Stimulated activated CD4-positive, alpha-beta T cell treated with anti-CD3 and anti-CD28 coated beads, Interleukin-1b, Interleukin-23, amount 100 ng/mL, for 48 hours (primary cell): ENCODE measurements at places on chromosomes 2 and 18.

- no peak for DNase-seq
Observed at GRCh38 chr2:101374821-101375561, 12.3 kb downstream of the CREG2 start.

GRCh38 chr18:35578481-35578880, 3.1 kb upstream of the GALNT1 start:
- no peak for DNase-seq

DNA sequence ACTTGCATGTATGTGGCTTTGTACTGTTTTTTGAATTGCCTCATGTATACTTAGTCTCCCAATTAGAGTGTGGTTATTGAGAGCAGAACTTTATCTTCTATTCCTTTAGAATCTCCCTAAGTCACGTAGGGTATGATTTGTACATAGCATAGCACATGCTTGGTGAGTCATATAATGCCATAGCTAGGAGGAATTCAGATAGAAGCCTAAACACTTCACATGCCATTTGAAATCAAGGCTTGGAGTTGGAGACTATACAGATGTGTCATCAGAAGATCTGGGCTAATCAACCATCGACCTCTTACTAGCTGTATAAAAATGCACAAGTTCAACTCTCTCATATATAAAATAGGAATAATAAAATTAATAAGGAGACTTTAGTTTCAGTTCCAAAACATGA, 222.6 kb upstream of the ST6GAL2 start:
- DNase-seq, result no peak

DNA sequence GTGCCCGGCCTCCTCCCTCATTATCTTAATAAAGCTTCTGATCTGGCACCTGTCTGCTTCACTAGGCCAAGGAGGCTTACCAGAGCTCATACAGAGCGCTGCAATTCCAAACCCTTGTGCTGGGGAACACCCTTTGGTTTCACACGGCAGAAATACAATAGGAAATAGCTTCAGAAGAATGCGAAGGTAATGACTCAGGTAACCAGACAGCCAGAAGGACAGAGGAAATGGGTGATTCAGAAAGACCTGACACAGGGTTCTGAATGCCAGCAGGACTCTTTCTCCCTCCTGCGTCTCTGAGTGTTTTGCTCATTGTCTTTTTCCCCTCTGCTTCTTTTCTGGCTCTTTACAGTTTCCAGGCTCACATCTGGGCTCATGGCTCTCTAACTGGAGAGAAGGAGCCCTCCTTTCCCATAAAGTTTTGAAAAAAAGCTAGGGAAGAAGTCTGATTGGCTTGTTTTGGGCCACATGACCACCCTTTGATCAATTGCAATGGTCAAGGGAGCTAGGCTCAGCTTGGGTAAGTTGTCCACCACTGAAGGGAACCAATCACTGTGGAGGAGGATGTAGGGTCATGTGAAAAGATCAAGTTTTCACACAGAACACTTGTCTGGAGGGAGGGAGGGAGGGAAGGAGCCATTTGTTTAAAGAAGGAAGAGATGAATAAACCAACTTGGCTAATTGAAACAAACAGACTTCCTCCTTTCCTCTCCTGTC, 90.5 kb upstream of the UPP2 start:
- DNase-seq, result no peak

DNA sequence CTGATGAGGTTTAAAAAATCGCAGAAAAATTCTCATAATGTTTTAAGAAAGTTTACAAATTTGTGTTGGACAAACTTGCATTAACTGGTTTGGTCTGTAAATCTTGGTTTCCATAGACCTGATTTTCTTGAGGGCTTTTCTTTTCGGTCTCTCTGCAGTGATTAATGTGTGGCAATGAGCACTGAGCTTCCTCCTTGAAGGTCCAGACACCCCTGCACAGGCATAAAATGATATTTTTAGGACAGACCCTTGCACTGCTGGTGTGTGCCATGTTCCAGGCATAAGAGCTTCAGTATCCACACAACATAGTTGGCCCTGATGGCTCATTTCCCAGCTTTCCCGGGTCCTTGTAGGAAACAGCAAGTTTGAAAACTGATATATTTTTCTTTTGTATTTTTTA, 33.7 kb downstream of the MRPL33 start:
- DNase-seq, result no peak

- DNase-seq, result no peak
Observed at GRCh38 chr2:222851956-222852617, 8.7 kb upstream of the ACSL3 start.
